ENCODE measurements at places on chromosomes 13 and 19. TPM values are rescaled to one million over a fixed set of nuclear protein-coding genes. Genes with fewer than 3 reads are reported as not detected.

The SHC2 gene
- not detected for total RNA-seq

DNA sequence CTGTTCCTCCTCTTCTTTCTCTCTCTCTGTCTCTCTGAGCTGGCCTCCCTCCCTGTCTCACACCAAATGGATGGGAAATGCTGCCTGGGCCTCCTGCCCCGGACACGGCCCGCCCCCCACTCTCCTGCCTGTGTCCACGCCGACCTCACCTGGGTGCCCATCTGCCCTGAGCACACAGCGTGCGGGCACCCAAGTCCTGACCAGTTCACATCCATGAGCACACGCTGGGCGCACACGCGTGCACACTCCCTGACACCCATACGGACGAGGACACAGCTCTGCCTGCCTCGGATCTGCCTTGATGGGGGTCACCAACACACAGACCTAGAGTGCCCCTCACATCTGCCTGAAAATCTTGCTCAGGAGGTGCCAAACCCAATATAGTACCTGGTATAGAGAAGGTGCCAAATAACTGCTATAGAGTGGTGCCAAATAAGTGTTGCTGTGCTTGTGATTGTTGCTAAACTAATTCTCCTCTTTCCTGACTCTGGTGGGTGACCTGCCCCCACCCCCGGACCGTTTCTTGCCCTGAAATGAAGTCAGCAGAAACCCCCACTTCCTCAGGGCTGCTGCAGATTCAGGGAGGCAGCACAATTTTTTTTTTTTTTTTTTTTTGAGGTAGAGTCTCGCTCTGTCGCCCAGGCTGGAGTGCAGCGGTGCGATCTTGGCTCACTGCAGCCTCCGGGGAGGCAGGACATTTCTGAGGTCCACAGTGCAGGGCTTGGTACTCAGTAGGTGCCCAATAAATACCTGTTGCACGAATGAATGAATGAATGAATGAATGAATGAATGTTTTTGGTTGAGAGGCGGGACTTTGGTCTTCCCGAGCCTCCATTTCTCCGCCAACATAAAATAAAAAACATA lies 4.6 kb downstream of the NFIC start:
- peaks cover 28% of the 10 kb centered on the region for H3K4me1 ChIP-seq
- H3K27ac ChIP-seq: no peak overlapping the region
- no peak for DNase-seq
- H3K4me3 ChIP-seq: no peak overlapping the region
- H3K36me3 ChIP-seq: peaks cover 55% of the 10 kb centered on the region
- no peaks in the 10 kb centered on the region for H3K27me3 ChIP-seq

DNA sequence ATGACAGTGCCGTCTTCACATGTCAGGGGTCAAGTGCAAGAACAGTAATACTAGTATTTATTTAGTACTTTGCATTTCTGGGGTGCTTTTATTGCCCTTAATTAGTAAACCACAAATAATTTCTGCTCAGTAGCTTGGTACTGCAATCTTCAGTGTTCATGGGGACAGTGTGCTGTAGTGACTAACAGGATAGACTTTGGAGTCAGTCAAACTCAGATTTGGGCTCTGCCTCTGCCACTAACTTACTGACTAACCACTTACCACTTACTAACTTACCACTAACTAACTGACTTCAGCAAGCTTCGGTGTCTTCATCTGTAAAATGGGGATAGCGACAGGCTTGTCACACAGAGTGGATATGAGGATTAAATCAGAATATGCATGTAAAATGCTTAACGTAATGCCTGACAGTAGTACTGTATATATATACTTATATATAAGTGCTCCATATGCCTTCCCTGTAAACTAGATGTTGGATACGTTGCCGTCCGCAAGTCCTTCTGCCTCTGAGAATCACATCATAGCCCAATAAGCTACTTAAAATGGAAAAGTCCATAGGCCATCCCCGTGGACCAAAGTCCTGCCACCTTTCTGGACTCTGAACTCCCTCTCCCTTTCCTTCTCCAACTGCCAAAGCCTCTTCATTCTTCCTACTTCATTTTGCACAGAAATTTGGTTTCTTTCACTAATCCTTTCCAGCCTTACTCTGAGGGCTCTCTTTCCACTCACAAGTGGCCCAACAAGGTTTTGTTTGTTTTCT lies 158.1 kb downstream of the ZIC5 start:
- H3K36me3 ChIP-seq: no peaks in the 10 kb centered on the region
- H3K27ac ChIP-seq: no peak overlapping the region
- peaks cover 26% of the 10 kb centered on the region for H3K27me3 ChIP-seq
- DNase-seq: no peak
- H3K4me3 ChIP-seq: no peak overlapping the region
- H3K4me1 ChIP-seq: 0 out of 2 replicates have a peak, but pooled peaks cover 3% of the 10 kb centered on the region

GRCh38 chr13:23870356-23871140 lies 18.7 kb downstream of the MIPEP start:
- H3K4me1 ChIP-seq: no peaks in the 10 kb centered on the region
- no peaks in the 10 kb centered on the region for H3K27me3 ChIP-seq
- no peak for DNase-seq
- H3K36me3 ChIP-seq: no peaks in the 10 kb centered on the region
- H3K27ac ChIP-seq: no peak overlapping the region
- no peak overlapping the region for H3K4me3 ChIP-seq

DNA sequence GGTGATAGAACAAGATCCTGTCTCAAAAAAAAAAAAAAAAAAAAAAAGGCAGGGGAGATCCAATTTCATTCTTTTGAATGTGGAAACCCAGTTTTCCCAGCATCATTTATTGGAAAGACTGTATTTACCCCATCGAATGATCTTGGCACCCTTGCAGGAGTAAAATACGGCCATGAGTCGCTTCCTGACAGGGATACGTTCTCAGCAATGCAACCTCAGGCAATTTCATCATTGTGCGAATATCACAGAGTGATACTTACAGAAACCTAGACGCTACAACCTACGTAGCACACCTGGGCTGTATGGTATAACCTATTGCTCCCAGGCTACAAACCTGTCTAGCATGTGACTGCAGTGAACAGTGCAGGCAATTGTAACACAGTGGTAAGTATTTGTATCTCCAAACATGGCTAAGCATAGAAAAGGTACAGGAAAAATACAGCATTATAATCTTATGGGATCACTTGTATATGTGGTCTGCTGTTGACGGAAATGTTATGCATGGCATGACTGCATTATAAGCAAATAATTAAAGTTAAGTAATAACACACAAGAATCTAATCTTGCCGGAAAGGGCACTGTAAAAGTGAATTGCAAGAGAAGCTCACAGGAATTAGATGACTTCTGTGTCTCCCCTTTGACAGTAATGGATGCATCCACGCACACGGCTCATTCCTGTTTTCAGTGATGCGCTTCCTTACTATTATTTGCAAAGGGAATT lies 24.1 kb downstream of the RFX2 start:
- no peak overlapping the region for H3K27ac ChIP-seq
- H3K4me1 ChIP-seq: peaks cover 40% of the 10 kb centered on the region
- no peaks in the 10 kb centered on the region for H3K27me3 ChIP-seq
- H3K4me3 ChIP-seq: no peak overlapping the region
